GM04504 (cell line): ENCODE measurements at places on chromosomes 5 and 9.

DNA sequence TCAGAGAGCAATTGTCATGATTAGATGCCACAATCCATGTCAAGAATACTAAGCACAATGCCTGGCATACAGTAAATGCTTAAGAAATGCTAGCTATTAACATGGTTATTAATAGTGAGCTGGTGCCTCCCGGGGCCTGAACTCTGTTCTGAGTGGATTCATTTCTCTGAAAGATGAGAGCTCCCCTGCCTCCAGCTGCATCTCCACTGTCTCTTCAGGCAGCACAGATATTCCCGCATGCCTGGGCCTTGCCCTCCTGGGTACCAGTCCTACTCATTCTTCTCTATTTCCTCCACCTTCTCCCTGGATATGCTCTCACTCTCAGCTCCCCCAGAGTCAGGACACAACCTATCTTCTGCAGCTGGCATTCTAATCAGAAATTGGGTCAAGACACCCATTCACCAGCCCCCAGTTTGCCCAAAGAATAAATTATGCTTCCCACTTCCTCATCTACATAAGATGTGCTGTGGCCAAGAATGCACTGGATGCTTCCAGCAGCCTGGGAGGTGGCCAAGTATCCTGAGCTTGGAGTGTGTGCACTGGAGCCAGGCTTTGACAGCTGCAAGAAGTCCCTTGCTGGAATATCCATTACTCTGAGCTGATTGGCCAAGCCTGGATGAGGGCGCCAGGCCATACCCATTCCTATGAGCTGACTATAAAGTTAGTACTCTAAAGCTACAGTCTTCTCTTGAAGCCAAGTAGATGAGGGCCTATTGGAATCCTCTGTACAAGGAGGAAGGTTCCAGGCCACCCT lies 669.0 kb downstream of the ACTL7B start:
- no peak for DNase-seq

DNA sequence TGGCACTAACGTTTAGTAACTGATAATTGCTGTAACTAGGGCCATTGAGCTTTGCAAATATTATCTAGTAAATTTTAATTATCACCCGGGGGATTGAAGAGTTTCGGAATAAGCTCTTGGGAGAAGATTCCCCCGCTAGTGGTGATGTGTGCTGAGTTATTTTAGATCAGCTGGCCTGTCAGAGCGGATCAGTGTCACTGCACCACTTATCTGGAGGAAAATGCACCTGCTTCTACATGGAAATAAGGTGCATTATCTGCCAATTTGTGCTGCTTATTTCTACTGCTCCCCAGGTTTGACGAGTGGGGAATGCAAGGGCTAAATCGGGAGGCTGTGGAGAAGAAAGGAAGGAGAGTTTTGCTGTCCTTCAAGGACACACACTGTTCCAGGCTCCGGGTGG lies 518.6 kb downstream of the TLE4 start:
- DNase-seq = no peak

- DNase-seq = no peak
Observed at GRCh38 chr9:8816361-8816760, 1016.8 kb upstream of the DMAC1 start.

- no peak for DNase-seq
Observed at GRCh38 chr9:100690438-100690837, 112.6 kb downstream of the CAVIN4 start.

GRCh38 chr5:110932755-110933488 lies 138.6 kb upstream of the TSLP start:
- DNase-seq = no peak

DNA sequence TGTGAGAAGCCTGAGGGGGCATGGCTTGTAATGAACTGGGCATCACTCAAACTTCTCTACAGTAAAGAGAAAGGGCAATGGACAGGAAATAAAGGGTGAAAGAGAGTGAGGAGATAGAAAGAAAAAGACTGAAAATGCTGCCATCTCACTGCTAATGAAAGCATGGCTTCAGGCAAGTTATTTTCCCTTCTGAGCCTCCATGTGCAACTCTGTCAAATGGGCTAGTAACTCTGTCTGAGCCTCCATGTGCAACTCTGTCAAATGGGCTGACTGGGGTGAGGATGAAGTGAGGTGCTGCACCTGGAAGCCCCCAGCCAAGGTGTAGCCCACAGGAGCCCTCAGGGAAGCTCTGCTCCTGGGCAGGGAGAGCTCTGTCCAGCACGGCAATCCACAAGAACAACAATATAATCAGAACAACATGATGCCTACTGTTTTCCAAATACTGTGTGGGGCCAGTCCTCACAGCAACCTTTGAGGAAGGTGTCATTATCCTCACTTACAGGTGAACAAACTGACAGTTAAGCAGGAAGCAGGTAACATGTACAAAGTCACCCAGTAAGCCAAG lies 73.8 kb upstream of the XPA start:
- no peak for DNase-seq

DNA sequence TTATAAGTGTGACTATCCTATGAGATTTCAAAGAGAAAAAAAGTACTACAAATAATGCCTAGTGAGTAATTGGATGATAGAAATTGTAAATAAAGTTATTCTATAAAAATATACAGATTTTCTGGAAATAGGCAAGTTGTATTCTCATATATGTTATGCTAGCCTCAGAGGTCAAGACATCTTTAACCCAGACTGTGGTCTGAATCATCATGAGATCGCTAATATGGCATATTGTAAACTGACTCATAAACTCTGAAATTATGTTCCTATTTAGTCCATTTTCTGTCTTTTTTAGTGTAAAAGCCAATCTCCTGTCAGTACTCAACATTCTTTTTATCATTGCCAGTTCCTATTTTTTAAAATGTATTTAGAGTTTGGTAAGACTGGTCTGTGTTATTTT lies 14.2 kb downstream of the LOX start:
- no peak for DNase-seq

- no peak for DNase-seq
Observed at GRCh38 chr5:6758706-6759105, 45.5 kb downstream of the TENT4A start.

- DNase-seq = peak; percentile 11
Observed at GRCh38 chr9:15889555-15889954, 336.7 kb downstream of the CCDC171 start.

DNA sequence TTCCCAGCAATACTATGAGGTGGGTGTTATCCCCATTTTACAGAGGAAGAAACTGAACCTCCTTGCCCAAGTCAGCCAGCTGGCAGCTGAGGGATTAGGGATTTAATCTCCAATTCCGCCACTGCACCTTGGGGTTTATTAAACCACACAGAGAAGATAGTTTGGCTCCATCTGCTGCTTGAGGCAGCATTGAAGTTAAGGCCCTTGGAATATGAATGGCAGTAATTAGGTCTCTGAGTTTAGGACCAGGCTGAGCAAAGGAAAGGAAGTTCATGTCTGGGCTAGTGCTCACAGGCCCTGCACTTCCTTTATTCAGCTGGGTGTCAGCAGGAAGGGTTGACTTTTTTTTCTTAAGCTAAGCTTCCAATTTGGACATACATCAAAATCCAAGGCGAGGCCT lies 86.9 kb upstream of the GDNF start:
- DNase-seq = no peak

DNA sequence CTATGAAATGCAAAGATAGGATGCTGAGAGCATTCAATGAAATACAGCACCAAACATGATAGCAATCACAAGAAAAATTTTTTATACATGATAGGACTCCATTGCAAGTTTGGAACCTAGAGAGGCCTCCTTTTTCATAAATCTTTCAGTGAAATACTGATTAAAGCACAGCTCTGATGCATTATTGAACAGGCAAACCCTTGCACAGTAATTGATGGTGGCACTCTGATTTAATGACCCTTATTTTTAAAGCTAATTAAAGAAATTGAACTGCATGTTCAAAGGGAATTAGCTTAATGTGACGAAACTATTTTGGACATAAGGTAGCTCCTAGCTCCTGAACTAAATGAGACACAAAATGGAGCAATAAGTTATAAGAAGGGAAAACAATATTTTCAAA lies 44.6 kb downstream of the MPDZ start:
- DNase-seq = no peak

GRCh38 chr9:18746631-18747030 lies 272.7 kb downstream of the ADAMTSL1 start:
- DNase-seq = no peak
